Fibroblast of the aortic adventitia (primary cell): ENCODE measurements at places on chromosomes 6 and 20.

- peak; percentile 21 for DNase-seq
Observed at GRCh38 chr6:159761129-159761872, 544 bp upstream of the ACAT2 start.

GRCh38 chr6:1162367-1163275 lies 149.3 kb upstream of the FOXQ1 start:
- DNase-seq = peak; percentile 38

DNA sequence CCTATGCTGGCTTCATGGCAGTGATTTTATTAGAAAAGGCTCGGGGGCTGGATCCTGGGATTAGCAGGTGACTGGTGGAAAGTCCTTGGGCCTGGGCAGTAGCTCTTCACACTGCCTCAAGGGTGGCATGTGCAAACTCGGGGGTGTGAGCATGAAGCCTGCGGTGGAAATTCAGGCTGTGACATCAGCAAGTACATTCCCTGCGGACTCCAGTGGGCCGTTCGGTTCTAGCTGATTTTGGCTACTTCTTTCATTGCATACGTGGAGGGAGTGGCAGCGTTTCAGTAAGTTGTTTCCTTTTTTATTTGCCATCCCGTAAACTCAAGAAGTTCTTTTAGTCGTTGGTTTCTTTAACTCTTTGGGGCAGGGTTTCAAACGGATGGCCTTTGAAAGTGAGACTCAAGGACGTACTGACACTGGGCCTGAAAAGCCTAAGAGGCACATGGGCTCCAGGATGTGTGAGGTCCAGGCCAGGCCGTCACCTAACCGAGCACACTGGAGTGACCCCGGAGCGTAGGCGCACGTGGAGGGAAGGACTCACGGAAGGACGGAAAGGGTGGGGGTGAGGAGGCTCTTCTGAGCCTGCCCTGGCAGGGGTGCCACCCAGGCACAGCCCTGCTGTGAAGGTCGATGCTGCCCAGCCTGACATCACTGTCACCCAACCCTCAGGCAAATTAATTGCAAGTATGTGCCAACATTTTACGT lies 104.0 kb upstream of the FRMD1 start:
- DNase-seq = no peak

DNA sequence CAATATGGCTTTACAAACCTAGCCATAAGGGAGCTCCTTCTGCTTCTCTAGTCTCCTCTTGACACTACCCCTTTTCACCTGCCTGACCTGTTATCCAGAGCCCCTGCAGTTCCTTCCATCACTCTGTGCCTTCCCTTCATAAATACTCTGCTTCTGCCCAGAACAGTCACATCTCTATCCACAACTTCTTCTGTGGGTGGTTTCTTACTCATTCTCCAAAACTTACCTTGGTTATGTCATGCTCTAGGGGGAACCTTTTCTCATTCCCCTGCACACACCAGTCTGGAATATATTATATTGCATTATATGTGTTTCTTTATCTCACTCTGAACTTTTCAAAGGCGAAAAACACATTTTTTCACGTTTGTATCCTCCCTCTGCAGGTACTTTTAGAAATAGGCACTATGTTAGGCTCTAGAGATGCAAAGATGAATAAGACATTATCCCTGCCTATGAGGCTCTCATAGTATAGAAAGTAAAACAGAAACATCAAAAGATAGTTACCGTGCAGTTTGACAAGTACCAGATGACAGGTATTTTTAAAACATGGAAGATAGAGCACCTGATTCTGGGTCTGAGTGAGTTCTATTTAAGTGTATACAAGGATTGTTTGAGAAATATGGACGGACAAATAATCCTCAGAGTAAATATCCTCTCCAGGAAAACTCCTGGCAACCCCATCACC lies 51.5 kb downstream of the AIG1 start:
- DNase-seq = no peak

DNA sequence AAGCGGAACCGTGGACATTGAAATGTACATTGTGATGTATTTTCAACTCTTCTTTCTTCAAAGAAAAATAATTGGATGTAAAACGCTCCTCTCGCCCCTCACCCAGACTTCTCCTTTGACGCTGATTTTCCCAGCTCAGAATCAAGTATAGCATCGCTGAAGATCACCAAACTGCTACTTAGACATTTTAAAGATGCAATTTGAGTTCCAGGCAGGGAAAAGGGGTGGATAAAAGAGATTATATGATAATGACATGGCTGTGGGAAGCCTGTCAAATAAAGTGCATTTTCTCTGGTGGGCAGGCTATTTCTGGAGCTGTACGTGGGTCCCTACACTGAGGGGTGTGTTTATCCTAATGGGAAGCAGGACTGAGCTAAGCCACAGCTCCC lies 240.4 kb downstream of the CDC5L start:
- DNase-seq = no peak

DNA sequence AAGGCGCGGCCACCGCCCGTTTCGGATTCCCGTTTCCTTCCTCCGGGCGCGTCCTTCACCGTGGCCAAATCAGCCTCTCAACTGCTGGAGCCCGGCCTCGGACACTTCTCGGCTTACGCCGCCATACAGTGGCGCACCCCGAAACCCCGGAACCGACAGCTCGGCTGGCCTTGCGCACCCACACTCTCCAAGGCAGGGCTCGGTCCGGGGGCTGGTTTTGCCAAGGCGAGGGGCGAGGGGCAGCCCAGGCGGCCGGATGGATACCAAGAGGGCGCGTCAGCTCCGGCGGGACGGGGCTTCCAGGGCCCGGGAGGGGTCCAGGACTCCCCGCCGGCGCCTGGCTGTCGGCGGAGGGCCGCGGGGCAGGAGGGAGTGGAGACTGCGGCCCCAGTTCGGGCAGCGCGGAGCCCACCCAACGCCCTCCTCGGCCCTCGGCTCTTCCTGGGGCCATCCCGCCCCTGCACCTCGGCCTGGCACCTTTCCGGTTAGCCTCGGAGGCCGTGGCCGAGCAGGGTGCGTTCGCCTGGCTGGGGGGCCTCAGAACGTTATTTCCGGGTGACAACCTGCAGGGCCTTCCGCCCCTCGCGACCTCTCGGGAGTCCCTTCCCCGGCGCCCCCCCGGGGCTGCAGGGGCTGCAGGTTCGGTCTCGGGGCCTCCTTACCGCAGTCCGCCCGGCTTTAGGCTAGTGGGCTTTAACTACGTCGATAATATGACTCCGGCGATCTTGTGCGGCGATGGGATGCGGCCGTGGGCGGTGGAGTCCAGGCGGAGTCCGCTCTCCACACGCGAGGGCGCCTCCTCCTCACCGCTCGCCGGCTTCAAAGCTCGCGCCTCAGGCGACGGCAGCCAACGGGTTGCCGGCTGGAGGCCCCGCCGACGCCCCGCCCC lies 697 bp upstream of the CEP43 start:
- no peak for DNase-seq

- DNase-seq = no peak
Observed at GRCh38 chr6:29757282-29757681, 34.0 kb downstream of the HLA-F start.

DNA sequence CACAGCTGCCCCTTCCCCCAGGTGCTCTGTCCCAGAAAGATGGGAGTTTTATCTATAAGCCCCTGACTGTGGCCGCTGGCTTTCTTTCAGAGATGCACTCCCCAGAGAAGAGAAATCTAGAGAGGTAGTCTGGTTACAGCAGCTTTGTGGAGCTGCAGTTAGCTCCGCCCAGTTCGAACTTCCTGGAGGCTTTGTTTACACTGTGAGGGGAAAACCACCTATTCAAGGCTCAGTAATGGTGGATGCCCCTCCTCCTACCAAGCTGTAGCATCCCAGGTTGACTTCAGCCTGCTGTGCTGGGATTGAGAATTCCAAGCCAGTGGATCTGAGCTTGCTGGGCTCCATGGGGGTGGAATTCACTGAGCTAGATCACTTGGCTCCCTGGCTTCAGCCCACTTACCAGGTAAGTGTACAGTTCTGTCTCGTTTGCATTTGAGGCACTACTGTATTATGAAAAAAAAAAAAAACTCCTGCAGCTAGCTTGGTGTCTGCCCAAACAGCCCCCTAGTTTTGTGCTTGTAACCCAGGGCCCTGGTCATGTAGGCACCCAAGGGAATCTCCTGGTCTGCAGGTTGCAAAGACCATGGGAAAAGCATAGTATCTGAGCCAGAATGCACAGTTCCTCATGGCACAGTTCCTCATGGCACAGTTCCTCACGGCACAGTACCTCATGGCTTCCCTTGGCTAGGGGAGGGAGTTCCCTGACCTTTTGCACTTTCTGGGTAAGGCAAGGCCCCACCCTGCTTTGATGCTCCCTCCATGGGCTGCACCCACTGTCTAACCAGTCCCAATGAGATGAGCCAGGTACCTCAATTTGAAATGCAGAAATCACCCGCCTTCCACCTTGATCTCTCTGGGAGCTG lies 275.0 kb downstream of the CENPW start:
- no peak for DNase-seq

- peak; percentile 69 for DNase-seq
Observed at GRCh38 chr6:24766680-24767462, 7.9 kb upstream of the GMNN start.

DNA sequence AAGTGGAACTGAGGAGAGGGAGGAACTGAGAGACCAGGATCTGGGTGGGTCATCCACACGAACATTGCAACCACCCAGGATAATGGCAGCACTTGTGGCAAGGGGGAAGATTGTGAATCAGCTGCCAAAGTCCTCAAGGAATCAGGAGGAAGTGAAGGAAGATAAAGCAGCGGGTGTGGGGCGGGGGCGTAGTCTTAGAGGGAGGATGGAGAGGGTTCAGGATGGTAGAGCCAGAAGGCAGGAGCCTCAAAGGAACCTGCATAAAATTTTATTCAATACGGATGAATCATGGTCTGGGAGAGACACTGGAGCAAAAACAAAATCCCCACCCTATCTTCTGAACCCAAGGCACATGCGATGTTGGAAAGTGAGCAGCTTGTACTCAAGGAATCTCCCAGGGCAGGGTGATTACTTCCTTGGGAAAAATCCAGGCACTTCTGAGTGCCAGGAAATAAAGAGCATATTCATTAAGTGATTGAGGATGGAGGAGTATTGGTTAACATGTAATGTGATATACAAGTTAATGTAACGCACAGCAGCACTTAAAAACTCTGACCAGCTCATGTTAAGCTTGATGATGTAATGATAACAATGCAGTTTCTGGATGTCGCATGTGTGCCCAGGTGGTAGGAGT lies 82.0 kb upstream of the B3GAT2 start:
- DNase-seq = no peak

GRCh38 chr6:105797286-105797979 lies 288.7 kb upstream of the PRDM1 start:
- DNase-seq = no peak

- DNase-seq = no peak
Observed at GRCh38 chr6:142413111-142413510, 111.3 kb downstream of the ADGRG6 start.

DNA sequence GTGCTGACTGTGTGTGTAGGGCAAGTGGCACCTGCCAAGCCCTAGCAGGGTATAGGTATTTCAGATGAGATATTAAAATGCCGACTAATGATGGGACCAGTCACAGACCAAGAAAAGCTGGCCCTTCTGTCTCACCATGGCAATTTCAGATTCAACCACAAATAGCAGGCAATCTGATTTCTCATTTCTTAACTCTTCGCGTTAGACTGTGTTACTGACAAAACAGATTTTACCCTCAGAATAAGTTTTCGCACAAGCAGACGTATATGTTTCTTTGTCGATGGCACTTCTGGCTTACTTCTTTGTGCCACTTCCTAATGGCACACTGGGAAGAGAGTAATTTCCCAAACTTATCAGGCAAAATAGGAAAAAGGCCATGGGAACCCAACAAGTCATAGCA lies 58.7 kb downstream of the CAP2 start:
- DNase-seq = no peak

DNA sequence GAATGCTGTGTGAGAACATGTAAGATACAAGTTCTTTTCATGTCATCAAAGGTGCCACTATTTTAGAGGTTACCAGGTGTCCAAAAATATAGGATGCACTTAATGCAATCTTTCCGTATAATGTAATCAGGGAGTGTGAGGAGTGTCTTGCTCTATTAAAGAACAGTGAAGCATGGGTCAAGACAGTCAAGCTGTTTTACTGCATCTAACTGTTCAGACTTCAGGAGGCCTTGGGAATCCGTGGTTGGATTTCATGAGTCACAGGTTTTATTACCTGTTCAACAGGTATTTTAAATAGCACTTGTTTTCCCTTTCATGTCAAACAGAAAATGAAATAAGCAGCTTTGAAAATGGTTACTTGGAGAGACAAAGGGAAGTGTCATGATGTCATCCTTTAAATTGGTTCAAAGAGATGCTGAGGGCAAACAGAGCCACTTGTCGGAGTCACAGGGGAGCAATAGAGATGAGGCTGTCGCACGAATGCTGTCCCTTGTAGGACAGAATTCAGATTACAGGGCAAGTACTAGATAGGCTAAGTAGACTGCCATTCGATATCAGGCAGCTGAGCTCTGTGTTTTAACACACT lies 621.5 kb downstream of the QKI start:
- DNase-seq = no peak

DNA sequence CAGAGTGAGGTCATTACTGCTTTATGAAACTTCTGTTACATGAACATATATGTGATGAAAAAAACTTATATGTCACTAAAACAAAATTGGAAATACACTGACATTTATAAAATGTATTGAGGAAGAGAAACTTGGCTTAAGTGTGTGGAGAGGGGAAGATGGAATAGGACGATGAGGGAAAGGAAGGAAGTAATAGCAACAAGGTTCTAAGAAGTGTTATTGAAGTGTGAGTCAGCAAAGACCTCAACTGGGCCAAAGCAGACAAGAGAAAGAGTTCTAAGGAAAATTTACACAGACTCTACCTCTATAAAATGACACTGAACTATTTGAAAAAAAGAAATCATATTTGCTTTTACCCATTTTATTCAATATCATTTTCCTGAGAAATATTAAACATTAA lies 38.3 kb downstream of the SNX3 start:
- peak; percentile 14 for DNase-seq

DNA sequence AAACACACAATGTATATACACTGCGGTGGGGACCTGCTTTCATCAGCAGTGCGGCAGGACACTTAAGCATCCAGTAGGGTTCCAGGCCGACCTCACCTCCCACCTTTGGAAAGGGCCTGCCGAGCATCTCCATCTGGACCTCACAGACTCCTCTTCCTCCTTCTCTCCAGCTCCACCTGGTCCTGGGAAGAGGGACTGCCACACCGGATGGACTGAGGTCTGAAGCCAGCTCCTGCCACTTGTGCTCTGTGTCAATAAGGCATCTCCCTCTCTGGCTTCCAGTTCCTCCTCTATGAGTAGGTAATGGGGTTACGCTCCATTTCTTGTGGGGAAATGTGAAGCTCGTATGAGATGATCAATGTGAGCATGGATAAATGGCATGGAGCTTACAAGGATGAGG lies 19.1 kb upstream of the NNAT start:
- DNase-seq = no peak

- DNase-seq = no peak
Observed at GRCh38 chr20:5784735-5785134, 34.5 kb downstream of the SHLD1 start.

- no peak for DNase-seq
Observed at GRCh38 chr20:25408170-25408547, 686 bp downstream of the GINS1 start.

GRCh38 chr6:53441761-53442160 lies 93.0 kb upstream of the ELOVL5 start:
- peak; percentile 76 for DNase-seq
